T-helper 2 cell treated with Interferon-gamma antibody and Interleukin-4, amounts not matched to agents 5 μg/mL and 100 μg/mL, for 36 hours (primary cell): ENCODE measurements at places on chromosomes 3 and 15.

DNA sequence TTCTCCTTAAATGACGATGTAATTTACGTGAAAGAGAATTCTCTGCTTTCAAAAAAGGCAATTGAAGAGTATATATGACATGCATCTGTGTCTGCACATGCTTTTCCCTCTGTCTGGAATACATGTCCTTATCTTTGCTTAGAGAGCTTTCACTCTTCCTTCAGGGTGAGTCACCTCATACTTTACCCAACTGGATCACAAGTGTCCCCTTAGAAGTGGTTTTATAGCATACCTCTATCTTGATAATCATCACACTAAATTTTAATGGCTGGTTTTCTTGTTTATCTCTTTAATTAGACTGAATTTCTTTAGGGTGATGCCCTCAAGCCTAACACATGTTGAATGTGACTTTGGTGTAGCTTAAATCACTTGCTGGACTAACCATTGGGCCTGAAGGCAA, 178.9 kb downstream of the SV2B start:
- DNase-seq: no peak

DNA sequence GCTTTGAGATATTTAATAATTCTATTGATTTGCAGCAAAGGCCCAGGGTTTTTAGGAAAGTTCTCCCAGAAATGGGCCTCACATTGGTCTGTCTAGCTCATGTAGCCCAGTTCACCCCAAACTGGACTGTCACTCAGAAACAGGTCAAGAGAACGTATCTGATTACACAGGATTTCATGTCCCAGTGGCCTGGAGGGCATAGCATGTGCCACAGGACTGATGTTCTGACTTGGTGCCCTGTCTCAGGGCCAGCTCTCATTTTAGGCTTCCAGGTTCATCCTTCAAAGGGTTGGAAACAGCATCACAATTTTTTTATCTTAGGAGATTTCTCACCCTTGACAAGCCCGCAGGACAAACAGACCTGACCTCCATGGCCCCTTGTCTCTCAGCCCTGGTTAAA, 398.4 kb upstream of the AZI2 start:
- no peak for DNase-seq

- no peak for DNase-seq
These were observed 570 bp upstream of the NEDD4 start for GRCh38 chr15:55993804-55994560.

DNA sequence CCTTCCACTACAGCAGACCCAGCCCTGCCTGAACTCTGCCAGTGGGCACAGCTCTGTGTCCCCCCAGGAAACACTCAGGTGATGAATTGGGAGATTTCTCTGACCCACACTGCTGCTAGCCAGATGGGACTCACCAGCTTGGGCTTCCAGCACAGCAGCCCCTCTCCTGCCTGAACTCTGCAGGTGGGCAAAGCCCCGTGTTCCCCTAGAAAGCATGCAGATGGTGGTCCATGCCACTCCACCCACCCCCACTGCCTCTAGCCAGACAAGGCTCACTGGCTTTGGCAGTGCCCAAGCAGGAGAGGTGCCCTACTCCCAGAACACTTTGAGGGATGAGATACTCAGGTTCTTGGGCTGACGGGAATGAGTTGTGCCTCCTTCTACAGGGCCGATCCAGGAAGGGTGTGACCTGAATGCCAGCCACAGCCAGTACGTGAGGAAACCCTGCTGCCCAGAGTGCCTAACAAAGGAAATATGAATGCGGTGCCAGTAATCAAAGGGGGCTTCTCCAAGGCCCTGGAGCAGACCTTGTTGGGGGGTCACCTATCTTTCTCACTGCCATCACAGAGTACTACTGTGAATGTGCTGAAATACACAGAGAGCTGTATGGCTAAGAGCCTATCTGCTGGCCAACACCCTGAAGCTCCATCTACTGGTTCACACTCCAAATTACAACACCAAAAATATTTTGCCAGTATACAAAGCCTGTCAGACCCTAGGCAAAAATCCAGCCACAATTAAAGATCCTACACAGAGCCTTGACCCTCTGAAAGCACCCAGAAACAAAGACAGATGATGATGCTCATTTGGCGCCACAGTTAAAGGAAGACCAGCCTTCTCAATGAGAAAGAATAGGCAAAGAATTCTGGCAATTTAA, 61.9 kb downstream of the BTLA start:
- DNase-seq: peak; percentile 14

GRCh38 chr3:48414376-48415250, 15.3 kb downstream of the PLXNB1 start:
- no peak for DNase-seq

GRCh38 chr15:78565097-78565950, at the start of gene CHRNA5:
Gene CHRNA5 (plus strand): TSS chr15:78565520. CDS start chr15:78565720, 200 bp downstream.
- peak; percentile 66 for DNase-seq

DNA sequence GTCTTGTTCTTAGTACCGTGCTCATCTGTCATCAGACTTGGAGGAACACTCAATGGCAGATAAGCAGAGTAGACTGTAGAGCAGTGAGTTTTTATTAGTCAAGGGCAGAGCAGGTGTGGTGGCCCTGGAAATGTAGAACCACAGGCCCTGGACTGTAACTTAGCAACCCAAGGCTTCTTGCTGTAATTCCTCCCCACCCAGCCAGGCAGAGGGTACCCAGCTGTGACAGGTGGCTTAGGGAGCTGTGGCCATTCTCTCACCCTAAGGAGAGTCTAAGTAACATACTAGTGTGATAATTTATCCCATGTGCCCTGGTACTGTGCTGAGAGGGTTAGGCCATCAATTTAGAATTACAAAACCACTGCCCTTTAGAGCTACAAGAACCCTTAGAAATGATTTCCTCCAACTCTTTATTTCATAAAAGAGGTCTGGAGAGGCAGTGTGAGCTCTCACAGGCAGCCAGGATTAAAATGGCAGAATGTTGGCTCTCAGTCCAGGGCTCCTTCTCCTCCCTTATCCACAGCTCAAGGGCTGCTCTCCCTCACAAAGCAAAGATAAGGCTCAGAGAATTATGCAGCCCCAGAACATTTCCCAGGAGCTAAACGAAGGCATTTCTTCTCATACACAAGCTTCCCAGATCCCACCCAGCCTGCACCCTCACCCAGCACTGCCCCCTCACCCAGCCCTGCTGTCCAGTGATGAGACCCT, 3.0 kb downstream of the POMGNT2 start:
- no peak for DNase-seq

- no peak for DNase-seq
These were observed 103.2 kb upstream of the BNIP2 start for GRCh38 chr15:59792359-59792758.

DNA sequence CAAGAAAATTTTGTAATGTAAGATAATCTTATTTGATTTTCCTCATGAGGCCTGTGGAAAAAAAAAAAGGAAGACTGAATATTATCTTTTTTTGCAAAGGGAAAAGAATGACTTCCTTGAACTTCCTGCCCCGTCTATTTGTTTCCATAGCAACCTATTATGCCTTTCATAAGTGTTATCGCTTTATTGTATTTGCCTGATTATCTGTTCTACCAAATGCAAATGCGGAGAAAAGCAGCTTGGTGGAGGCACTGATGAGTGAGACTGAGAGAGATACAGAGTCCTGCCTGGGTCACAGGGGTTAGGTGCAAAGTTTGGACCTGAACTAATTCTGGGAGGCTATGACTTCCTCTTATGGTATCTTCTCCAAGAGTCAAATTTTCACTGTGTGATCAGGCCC, 334.0 kb upstream of the KCNMB2 start:
- DNase-seq: no peak

DNA sequence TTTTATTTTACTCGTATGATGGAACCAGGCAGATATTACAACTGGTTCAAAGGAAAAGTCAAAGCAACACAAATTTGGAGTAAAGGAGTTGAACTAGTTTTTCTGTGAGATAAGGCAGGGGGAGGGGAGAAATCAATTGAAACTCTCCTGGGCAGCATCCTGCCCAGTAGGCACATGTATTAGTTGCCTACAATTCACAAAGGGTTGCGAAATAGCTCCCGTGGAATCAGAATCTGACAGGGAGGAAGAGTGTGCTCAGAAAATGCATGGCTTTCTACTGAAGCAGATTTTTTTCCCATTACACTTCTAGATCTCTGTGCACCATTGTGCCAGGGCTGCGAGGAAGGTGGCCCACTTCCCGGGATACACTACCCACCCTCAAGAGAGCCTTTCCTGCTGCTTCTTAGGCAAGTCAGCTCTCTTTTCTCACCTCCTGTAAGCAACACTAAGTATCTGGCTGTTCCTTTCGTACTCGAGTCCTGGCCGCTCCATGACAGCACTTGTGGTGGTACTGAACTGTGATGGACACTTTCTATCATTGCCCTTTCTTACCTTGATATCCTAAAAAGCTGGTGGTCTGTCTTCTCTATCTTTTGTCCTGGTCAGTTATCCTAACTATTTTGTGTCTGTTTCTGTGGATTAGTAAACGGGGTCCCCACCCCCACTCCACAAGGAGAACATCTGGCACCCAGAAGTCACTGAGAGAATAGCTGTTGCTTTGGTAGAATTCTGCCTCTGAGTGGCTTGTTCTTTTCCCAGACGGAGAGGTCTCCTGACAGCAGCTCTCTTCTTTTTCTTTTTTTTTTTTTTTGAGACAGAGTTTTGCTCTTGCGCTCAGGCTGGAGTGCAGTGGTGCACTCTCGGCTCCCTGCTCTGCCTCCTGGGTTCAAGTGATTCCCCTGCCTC, 74.8 kb downstream of the RPL39L start:
- no peak for DNase-seq

DNA sequence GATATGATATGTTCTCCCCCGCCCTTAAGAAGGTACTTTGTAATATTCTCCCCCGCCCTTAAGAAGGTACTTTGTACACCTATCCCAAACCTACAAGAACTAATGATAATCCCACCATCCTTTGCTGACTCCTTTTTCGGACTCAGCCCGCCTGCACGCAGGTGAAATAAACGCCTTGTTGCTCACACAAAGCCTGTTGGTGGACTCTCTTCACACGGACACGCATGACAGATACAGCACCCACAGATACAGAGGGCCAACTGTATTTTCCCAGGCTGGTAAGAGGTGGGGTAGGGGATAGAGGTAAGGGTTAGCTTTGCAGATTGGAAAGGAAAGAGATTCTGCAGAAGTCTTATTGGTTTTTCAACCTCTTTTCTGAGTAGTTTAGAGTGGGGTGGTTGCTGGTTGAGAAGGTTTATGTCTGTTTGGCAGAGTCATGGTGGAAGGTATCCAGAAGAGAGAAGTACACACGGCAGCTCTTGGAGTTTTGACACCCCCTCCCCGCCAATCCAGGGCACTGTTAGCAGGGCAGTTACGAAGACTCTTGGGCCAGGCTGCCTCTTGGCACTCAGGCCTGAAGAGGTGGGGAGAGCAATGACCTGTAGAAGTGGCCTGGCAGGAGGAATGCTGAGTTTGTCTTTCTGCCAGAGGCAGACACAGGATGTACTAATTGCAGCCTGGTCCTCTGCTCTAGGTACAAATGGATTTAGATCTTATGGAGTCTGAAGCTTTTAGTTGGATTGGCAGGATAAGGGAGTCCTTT, 36.0 kb upstream of the IDH2 start:
- DNase-seq: no peak

DNA sequence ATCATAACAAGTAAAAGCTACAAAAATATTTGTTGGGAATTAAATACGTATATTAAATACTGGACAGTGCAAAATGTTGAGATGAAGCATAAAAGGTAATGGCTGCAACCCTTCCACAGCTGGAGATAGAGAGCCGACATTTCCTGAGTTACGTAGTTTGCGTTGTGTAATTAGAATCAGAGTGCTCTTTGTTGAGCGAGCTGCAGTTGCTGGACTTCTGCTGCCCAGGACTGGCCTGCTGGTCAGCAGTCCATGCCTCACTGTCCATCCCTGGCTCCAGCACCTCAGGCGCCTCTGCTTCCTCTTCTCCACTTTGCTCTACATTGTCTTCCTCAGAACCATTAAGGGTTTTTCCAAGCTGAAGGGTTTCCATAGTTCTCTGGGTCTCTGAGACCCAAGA, 28.4 kb upstream of the SHC4 start:
- DNase-seq: no peak
